ENCODE measurements at places on chromosomes 1 and 21.
A peak's percentile ranks its signal among the peaks of the same experiment; 100 is the strongest.

GRCh38 chr1:106754957-106755356 is 301.5 kb upstream of the PRMT6 start:
- peak; percentile 13 for DNase-seq

GRCh38 chr1:4227986-4228385 is 327.9 kb upstream of the C1orf174 start:
- no peak for DNase-seq

- no peak for DNase-seq
Observed at GRCh38 chr1:31405578-31406245, 7.3 kb upstream of the SERINC2 start.

DNA sequence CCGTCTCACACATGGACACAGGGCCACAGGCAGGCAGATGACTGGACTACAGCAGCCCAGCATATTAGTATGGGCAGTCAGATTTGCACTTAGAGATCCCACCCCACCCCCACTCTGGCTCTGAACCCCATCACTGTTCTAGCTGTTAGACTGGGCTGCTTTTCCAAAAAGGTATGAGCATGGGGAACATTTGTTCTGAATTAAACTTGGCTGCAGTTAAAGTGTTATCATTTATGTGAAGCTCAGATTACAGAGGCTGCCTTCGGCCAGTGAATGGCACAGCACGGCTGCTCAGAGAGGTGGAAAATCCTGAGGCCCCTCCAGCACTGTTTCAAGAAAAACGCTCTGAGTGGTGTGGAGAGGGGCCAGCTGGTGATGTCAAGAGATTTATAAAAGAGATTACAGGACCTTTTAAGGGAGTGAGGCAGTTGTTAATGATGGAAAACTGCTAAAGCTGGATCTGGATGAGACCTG is 6.9 kb upstream of the NOS1AP start:
- peak; percentile 63 for DNase-seq

- no peak for DNase-seq
Observed at GRCh38 chr1:3928586-3928985, 28.5 kb upstream of the C1orf174 start.

GRCh38 chr1:43831851-43832250 is 101.8 kb upstream of the ARTN start:
- no peak for DNase-seq

- DNase-seq, result peak; percentile 98
Observed at GRCh38 chr1:154607609-154608396, at the start of gene ADAR. Gene ADAR, minus strand, starts transcription at chr1:154608186. Its CDS starts 180 bp downstream, at chr1:154608006.

DNA sequence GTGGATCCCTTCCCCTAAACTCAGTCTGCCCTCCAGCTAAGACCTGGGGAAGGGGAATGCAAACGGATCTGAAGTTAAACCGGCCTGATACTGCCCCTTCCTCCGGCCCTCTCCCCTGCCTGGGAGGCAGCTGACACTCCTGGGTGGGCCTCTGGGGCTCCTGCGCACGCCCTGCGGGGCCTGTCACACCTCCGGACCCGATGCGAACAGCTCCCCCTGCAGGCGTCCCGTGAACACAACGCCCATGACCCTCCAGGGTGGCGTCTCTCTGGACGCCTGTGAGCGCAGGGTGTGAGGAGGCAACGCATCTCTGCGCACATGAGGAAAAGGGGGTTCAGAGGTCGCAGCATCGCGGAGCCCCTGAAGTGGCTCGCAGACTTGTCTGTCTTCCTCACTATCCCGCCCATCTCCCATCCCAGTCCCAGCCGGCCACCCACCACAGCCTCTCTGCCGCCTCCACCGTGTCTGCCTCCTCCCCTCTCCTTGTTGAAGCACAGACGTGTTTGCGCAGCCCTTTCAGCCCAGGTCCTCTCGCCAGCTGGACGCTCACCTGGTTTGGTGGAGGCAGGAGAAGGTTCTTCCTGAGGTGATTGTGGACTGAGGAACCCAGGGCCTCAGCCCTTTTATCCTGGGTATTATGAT is 421 bp upstream of the LCE3A start:
- DNase-seq, result no peak

DNA sequence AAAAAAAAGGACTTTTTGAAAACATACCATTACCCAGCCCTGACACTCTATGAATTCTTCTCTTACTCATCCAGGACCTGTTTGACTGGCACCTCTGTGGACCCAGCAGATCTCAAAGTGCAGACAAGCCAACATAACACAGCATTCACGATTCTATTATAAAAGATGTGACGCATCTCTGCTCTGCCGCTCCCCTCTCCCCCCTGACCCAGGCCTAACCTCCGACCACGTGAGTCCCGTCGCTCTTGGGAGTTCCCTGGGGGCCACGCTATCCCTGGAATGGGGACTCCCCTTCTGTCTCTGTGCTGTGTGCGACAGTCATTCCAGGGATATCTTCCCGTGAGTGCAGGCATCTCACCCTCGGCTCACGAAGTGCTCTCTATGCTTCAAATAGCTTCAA is 21.1 kb downstream of the LRRC38 start:
- DNase-seq, result no peak

GRCh38 chr1:191343816-191344215 is 814.4 kb upstream of the RGS18 start:
- peak; percentile 76 for DNase-seq

GRCh38 chr1:85334962-85335361 is 58.5 kb upstream of the BCL10 start:
- DNase-seq, result peak; percentile 33

DNA sequence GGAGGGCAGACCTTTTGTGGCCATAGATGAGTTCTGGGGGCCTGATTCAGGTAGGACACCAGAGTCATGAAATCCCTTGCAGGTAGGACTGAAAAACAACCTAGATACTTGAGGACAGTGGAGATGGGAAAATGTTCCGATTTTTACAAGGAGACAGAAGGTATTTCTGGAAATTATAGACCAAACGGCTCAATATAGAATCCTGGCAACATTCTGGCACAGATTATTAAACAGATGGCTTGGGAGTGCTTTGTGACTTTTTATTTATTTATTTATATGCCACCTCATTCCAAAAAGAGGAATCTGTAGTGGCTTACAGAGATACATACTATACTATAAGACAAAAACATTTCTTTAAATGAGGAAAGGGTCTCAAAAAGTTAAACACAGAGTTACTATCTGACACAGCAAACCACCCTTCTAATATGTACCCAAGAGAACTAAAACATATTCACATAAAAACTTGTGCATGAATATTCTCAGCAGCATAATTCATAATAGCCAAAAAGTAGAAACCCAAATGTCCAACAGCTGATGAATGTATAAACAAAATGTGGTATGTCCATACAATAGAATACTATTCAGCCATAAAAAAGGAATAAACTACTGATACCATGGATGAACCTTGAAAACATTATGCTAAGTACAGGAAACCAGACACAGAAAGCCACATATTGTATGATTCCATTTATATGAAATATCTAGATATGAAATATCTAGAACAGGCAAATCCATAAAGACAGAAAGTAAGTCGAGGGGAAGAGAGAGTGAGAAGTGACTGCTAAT is 49.8 kb downstream of the CDK18 start:
- no peak for DNase-seq

DNA sequence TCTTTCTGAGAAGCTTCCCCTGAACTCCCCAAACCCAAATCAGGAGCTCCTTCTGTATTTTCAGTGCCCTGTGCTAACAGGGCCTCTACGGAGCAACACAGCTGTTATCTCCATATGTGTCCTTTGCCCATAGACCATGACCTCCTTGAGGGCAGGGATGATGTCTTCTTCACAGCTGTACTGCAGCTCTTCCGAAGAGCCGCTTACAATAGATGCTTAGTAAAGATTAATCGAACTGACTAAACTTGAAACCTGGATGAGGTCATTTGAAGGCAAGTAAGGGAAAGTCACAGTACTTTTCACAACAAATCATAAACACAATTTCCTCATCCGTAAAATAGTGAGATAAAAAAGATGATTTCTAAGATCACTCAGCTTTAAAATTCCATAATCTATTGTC is 4.4 kb upstream of the KCNN3 start:
- DNase-seq, result no peak

- no peak for DNase-seq
Observed at GRCh38 chr1:225539069-225539468, 111.2 kb upstream of the LBR start.

- DNase-seq, result peak; percentile 75
Observed at GRCh38 chr21:27734146-27734545, 767.3 kb upstream of the ADAMTS5 start.

DNA sequence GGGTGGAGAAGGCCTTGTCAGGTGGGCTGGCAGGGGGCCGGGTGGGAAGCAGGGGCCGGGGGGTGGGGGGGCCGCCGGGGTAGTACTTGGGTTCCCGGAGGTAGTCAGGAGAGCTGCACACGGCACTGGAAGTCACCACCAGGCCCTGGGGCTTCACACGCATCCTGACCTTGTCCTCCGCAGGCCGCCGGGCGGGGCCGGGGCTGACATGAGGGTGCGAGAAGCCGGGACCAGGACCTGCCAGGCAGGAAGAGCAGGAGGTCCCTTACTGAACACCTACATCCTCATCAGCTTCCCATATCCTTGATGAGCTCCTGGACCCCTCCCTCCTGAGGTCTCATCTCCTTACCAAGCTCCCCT is 52.0 kb downstream of the AHDC1 start:
- DNase-seq, result no peak

DNA sequence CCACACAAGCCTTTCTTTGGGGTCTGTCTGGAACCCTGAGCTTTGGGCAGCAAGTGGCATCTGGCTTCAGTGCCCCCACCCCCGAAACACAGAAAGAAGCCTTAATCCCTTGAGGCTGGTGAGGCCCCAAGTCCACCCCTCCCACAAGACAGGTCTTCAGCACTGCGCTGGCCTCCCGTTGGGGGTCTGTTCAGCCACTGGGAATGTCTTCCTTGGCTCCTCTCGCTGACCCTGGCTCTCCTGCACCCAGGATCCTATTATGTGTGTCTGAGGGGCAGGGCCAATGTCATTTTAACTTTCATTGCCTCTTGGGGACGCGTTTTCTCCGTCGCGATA is 26.9 kb downstream of the ATP8B2 start:
- no peak for DNase-seq

- no peak for DNase-seq
Observed at GRCh38 chr1:68129536-68130250, 79.3 kb upstream of the DIRAS3 start.

DNA sequence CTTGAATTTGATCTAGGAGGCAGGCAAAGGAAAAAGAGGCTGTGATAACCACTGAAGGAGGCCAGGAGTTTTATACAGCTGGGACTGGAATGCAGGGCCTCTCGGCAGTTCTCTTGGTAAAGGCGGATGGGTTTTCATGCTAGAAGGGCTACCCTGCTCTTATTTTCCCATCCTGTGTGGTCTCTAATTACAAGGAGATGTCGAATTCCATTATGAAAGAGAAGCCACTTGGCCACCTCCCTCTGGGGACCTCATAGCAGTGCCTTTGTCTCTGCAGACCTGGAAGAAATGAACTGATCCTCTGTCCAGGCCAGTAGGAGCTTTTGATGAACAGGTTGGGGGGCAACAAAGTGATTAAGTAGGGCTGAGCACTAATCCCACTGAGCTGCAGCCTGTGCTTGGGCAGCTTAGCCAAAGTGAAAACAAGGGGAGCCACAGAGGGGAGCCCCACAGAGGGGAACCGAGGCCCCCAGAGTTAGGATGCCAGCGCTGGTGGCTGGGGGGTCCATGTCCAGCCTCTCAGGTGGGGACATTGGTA is 42.2 kb upstream of the BCAR3 start:
- DNase-seq, result no peak

DNA sequence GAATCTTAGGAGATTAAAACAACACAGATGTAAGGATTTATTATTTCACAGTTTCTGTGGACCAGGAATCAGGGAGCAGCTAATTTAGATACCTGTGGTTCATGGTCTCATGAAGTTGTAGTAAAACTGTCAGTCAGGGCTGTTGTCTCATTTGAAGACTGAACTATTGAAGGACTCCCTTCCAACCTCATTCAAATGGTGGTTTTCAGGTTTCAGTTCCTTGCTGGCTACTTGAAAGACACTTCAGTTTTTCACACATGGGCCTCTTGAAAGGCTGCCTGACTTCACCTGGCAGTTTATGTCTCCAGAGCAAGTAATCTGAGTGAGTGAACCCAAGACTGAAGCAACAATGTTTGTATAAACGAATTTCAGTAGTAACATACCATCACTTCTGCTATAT is 915.9 kb downstream of the PLA2G4A start:
- DNase-seq, result no peak

DNA sequence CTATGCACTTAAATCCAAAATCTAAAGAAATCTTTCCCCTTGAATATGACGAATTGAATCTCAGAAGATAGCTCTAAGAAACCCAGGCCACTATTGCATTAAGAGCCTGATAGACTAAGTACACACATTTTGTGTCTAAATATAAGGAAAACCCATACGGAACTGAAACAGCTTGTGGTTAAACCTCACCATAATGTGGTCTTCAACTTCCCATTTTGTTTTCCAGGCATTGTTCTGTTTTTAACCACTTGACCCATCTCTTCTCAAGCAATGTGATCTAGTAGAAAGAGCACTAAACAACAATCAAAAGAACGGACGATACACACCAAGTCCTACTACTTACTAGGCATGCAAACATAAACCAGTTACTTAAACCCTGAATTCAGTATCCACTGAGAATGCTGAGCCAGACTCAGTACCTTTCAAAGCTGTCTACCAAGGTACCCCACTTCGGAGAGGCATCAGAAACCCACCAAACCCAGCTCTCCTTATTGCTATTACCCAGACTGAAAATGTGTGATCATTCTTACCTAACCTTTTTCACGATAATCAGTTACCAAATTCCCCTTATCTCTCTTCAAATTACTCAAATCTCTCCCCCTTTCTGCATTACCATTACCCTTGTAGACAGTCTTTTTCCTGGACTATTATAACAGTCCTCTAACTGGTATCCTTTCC is 12.8 kb downstream of the OTUD7B start:
- DNase-seq, result no peak

- DNase-seq, result peak; percentile 55
Observed at GRCh38 chr1:97820470-97821188, 100.2 kb downstream of the DPYD start.

- peak; percentile 14 for DNase-seq
Observed at GRCh38 chr1:9009438-9010370, 16.5 kb downstream of the SLC2A7 start.

DNA sequence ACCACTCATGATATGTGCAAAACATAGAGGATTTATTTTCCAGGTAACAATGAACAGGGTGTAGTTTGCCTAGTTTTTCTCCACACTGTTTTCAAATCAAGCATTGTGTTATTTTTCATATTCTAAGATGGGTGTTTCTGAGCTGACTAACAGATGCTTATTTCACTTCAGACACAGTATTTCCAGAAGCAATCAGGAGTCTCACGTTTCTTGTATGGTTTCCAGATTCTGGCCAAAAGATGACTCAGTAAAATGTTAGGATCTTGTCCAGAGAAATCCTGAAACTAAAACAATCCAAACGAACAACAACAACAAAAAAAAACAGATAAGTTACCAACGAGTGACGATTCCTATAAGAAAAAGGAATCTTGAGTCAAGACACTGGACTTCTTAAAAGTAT is 5.3 kb downstream of the UTS2 start:
- peak; percentile 39 for DNase-seq
